ENCODE measurements at places on chromosomes 1 and 21. TPM values are rescaled to one million over a fixed set of nuclear protein-coding genes. Genes with fewer than 3 reads are reported as not detected.
A peak's percentile ranks its signal among the peaks of the same experiment; 100 is the strongest.

KRTAP10-10 gene
- not detected for total RNA-seq

DNA sequence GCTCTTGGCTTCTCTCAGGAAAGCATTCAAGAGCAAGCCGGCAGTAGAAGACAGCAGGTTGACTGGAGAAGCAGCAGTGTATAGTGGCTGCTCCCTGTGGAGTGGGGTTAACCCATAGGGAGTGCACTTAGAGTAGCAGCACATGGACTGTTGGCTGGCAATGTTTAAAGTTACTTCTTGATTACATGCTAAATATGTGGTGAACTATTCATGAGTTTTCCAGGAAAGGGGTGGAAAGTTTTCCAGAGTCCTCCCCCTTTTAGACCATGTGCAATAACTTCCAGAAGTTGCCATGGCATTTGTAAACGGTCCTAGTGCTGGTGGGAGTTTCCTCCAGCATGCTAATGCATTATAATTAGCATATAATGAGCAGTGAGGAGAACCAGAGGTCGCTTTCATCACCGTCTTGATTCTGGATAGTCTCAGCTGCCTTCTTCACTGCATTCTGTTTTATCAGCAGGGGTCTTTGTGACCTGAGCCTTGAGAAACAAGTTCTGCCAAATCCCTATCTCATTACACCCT is 131.8 kb downstream of the CCDC185 start:
- no peak overlapping the region for H3K4me3 ChIP-seq
- no peaks in the 10 kb centered on the region for H3K27me3 ChIP-seq

GRCh38 chr1:65069011-65069565 is 78.9 kb upstream of the AK4 start:
- peak overlapping the region; percentile 74 for H3K4me3 ChIP-seq
- no peak for DNase-seq
- peaks cover 10% of the 10 kb centered on the region for H3K4me1 ChIP-seq
- peak overlapping the region; percentile 99 for H3K27ac ChIP-seq

DNA sequence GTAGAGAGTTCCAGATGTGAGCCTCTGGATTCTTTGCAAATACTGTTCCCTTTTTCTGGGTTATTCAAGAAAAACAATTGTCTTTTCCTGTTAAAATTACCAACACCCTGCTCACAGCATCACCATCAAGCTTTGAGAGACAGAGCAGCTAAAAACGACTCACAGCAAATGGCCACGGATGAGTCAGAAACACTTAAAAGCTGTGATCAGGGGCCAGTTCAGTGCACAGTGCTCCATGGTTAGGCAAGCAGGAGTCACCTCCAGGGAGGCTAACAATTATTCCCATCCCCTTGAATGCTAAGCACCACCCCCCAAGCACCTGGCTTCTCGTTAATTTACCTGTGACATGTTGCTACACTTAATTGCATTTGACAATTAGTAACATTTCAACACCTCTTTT is 128.4 kb upstream of the CAMK1G start:
- H3K36me3 ChIP-seq: no peaks in the 10 kb centered on the region
- H3K27me3 ChIP-seq: no peaks in the 10 kb centered on the region
- no peaks in the 10 kb centered on the region for H3K4me1 ChIP-seq
- H3K4me3 ChIP-seq: no peak overlapping the region

DNA sequence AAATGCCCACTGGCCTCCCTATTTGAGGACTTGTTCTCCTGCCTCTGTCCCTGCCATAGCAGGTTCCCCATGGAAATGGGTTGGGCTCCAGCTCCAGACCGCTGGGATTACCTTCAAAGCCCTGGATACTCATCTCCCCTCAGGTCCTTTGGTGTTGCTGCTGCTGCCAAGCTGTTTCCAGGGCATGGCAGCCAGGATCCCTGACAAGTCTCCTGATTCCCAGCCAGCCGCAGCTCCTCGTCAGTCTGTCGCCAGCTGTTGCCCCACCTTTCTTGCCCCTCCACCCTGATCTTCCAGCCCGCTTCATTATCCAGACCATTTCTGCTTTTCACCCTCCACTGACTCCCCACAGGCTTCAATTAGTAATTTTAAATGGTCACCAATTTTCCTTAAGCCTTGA is 68.3 kb upstream of the KCND3 start:
- no peaks in the 10 kb centered on the region for H3K36me3 ChIP-seq
- H3K4me3 ChIP-seq: no peak overlapping the region
- no peak for DNase-seq
- H3K27ac ChIP-seq: no peak overlapping the region
- no peaks in the 10 kb centered on the region for H3K4me1 ChIP-seq
- H3K27me3 ChIP-seq: no peaks in the 10 kb centered on the region

GRCh38 chr1:67726224-67726623 is 41.2 kb downstream of the GADD45A start:
- DNase-seq: no peak
- H3K4me3 ChIP-seq: no peak overlapping the region
- peaks cover 24% of the 10 kb centered on the region for H3K4me1 ChIP-seq
- no peaks in the 10 kb centered on the region for H3K36me3 ChIP-seq
- H3K27me3 ChIP-seq: no peaks in the 10 kb centered on the region

DNA sequence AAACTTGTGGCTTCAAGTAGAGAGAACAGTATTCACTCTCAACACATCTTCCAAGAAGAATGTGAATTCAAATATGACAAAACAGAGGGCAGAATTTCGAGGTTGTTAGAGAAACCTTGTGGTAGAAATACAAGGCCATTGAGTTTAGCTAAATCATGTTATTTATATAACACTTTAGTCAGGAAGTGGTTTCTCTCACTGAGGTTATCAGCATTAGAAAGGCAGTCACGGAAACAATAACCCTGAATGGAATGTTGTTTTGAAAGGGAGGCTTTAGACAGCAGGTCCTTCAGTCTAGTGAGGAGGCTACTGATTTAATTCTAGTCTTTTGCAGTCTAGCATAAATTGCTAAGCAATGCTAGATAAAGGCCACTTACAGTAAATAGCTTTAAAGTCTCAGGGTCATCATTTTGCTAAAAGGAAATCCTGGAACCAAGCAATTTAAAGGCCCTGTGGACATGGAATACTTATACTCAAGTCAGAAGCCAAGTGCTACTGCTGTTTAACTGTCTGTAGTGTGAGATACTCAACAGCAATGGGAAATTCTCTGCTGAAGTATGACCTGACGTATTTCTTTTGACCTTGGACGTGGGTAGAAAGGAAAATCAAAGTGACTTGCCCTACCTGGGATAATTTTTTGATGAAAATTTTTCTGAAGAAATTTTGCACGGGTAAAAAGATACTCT is 89.0 kb upstream of the CHODL start:
- no peaks in the 10 kb centered on the region for H3K36me3 ChIP-seq
- H3K4me3 ChIP-seq: no peak overlapping the region
- H3K27me3 ChIP-seq: no peaks in the 10 kb centered on the region
- H3K4me1 ChIP-seq: no peaks in the 10 kb centered on the region
- DNase-seq: no peak

Measured in kidney (tissue), 22 donors.